ENCODE measurements at places on chromosomes 3 and 15. TPM values are rescaled to one million over a fixed set of nuclear protein-coding genes. Genes with fewer than 3 reads are reported as not detected.

GRCh38 chr15:70247281-70247680, 149.6 kb upstream of the TLE3 start:
- no peak overlapping the region for H3K27ac ChIP-seq
- H3K4me1 ChIP-seq: peaks cover 30% of the 10 kb centered on the region
- no peak for DNase-seq
- peaks cover 2% of the 10 kb centered on the region for H3K27me3 ChIP-seq
- no peak overlapping the region for H3K4me3 ChIP-seq

DNA sequence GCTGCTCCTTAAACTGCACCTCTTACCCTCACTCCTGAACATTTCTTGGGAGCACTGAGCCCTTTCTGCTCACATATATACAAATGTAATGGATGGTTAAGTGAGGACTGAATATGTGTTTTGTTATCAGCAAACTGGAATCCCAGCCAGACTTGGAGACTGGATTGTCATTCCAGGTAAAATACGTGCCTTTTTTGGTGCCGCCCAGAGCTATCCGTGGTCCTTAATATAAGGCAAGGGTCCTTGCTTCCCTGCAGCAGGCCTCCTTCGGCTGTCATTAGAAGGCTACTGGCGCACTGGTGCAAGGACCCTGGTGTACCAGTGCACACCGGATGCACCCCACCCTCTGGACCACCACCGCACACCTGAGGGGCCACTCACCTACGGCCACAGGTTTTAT, 1.1 kb upstream of the GABRB3 start:
- no peak overlapping the region for H3K27ac ChIP-seq
- H3K27me3 ChIP-seq: peaks cover 2% of the 10 kb centered on the region
- H3K4me3 ChIP-seq: no peak overlapping the region

DNA sequence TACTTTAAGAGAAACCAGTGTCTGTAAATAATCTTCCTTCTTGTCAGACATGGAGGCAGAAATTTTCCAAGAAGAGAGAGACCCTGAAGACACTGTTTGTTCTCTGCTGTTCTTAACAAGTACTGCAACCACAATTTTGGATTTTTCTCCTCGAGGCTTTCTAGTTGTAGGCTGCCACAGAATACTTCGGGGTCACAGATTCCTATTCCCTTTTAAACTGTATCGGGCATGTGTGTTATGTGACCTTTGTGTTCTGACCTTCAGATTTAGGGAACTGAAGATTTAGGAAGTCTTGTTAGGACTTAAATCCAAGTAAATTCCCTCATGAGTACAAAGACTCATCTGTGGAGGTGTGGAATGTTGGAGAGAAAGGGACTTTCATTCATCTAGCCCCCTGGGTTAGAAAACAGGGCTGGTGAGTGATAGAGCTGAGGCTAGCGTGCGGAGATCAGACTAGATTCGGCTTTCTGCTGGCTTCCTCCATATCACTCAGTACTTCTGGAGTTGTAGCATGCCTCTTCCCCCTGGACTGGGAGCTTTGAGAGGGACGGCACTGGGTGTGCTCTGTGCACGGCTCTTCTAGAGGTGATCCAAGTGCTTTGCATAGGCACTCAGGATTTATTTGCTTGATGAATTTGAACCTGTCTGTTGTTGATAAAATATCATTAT, 237.0 kb downstream of the LPP start:
- no peaks in the 10 kb centered on the region for H3K36me3 ChIP-seq
- H3K4me3 ChIP-seq: no peak overlapping the region
- H3K27me3 ChIP-seq: no peaks in the 10 kb centered on the region
- no peak for DNase-seq
- H3K4me1 ChIP-seq: no peaks in the 10 kb centered on the region

DNA sequence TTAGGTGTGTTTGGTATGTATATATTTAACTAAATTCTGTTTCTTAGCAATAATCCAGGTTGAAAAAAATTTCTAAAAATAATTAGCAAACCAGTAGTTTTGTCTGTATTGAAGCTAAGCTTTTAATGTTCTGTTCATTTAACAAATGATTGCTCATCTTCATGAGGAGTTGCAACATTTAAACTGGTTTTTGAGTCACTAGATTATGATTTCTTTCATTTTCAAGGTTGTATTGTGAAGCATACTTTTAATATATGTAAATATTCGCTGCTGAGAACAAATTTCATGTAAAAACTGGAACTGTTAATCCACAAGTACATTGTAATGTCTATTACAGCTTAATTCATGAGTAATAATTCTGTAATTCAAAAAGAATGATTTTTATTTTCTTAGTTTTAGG, 192.7 kb downstream of the MBNL1 start:
- DNase-seq: no peak
- no peaks in the 10 kb centered on the region for H3K27me3 ChIP-seq

DNA sequence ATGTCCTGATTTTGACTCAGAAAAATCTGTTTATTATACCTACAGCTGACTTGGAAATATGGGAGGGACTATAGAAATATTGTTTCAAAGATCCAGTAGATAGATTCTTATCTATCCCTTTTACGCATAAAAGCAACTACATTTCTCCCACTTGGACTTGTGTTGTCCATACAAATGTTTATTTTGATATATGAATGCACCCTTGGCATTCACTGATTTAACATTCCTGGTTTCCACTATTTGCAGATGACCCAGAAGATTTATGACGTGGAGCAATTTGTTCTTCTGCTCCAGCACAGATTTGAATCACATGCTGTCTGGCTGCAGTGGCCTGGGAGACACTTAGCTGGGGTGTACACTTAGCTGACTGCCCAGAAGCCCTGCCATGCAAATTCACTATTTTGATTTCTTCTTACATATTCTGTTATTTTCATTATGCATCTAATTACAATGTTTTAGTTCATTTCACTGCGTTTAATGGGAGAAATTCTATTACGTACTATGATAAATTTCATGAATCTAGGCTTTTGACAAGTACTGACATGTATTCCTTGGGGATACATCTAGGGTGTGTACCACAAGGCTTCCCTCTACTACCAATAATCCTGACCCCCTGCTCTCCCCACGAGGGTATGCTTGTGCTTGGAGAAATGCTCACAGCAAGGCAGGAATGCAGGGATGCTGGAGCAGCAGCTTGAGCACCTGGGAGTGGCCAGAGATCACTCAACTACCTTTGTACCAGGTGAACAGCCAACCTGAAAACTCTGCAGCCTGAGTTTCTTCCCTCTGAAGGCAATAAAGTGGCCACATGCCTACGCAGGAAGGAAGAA, 223.6 kb upstream of the TBL1XR1 start:
- no peaks in the 10 kb centered on the region for H3K36me3 ChIP-seq
- no peaks in the 10 kb centered on the region for H3K27me3 ChIP-seq
- no peak for DNase-seq
- no peaks in the 10 kb centered on the region for H3K4me1 ChIP-seq
- H3K4me3 ChIP-seq: no peak overlapping the region

The DAZL gene
- not detected for total RNA-seq

The CLDN16 gene
- 0.50 TPM for total RNA-seq

The CCR3 gene
- not detected for total RNA-seq

The CELF6 gene
- 6.8 TPM for total RNA-seq

The RHO gene
- total RNA-seq: not detected

The C15orf39 gene
- total RNA-seq: 2.6 TPM

The LRRC3B gene
- total RNA-seq: 18.7 TPM

The EEF1AKMT4 gene
- total RNA-seq: 1.9 TPM

The SV2B gene
- total RNA-seq: 31.0 TPM
